WTC11 (cell line): ENCODE measurements at places on chromosomes 4 and X. TPM values are rescaled to one million over a fixed set of nuclear protein-coding genes. Genes with fewer than 3 reads are reported as not detected.

Gene RNF175
- total RNA-seq = 5.2 to 5.7 TPM (median 5.4 TPM) in 3 replicates

Gene SPATA18
- 6.0 to 7.7 TPM (median 6.6 TPM) in 3 replicates for total RNA-seq

DNA sequence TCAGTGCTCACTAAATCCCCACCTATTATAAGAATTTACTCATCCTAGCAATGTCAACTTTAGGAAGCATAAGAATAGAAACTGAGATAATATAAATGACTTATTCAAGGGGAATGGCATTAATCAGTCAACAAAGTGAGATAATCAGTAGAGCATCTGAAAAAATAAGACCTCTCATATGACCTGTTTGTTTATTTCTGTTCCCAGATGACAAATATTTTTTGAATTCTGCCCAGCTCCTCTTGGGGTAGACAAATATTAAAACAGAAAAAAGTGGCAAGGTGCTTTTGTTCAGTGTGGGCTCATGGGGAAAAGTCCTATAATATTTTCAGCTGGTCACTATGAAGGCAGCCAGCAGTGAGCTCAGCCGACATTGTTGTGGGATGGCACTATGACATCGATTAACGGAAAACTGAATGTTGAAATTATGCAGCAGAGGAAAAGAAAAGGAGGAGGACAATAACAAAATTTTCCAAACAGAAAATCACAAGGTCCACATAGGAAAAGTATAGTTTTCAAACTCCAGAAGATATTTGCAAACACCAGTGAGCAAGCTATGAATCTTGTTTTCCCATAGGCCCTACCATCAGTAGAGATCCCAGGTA is 109.6 kb downstream of the ANXA3 start:
- no peak for DNase-seq

GRCh38 chrX:35406386-35406785 is 391.8 kb upstream of the MAGEB16 start:
- DNase-seq = no peak

Gene PDGFRA
- 2.7 to 3.3 TPM (median 2.7 TPM) in 3 replicates for total RNA-seq

Gene PRR32
- not detected in 3 replicates for total RNA-seq

Gene HEPH
- total RNA-seq = 31.7 to 51.0 TPM (median 49.8 TPM) in 3 replicates

DNA sequence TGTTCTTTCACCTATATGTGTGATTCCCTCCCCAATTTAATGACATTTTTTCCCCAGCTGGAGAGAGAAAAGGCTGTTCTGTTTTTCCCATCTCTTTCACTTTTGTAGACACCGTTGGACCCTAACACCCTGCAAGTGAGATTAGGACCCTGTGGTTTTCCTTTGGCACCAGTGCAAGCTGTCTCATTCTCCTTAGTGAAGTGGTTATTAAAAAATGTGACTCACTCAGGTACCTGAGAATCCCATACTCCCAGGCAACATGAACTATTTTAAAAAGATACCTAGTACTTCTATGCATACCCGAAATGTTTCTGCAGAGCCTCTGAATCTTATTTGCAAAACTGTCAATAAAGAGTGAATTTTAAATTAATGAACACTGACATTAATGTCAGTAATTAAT is 175.7 kb upstream of the TBC1D9 start:
- no peak for DNase-seq

GRCh38 chr4:83552924-83553323 is 17.0 kb downstream of the GPAT3 start:
- DNase-seq = no peak

DNA sequence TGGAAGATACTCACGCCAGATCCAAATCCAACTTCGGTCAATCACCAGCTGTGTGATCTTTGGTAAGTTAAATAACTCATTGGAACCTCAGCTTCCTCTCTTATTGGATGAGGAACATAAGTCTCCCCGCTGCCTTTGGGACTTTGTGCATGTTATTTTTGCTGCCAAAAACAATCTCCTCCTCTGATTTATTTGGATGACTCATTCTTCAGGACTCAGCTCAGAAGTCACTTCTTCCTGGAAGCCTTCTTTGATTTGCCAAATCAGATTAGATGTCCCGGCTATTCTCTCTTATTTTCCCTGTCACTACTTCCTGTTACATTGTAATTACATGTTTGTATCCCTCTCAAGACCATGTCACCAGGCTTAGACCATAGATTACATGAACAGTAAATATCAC is 138.0 kb upstream of the BOD1L1 start:
- DNase-seq = no peak

GRCh38 chr4:176708771-176709311 is 83.9 kb downstream of the VEGFC start:
- DNase-seq = no peak

Gene KANTR
- total RNA-seq = 13.4 to 14.9 TPM (median 14.0 TPM) in 3 replicates

Gene NXF2
- total RNA-seq = 0.11 TPM in 2 of 3 replicates, not detected in the other

- no peak for DNase-seq
These were observed 802 bp downstream of the RFC1 start for GRCh38 chr4:39365360-39365759.

Gene KDR
- 80.8 to 88.7 TPM (median 87.2 TPM) in 3 replicates for total RNA-seq
